ENCODE measurements at places on chromosomes 4 and X.

DNA sequence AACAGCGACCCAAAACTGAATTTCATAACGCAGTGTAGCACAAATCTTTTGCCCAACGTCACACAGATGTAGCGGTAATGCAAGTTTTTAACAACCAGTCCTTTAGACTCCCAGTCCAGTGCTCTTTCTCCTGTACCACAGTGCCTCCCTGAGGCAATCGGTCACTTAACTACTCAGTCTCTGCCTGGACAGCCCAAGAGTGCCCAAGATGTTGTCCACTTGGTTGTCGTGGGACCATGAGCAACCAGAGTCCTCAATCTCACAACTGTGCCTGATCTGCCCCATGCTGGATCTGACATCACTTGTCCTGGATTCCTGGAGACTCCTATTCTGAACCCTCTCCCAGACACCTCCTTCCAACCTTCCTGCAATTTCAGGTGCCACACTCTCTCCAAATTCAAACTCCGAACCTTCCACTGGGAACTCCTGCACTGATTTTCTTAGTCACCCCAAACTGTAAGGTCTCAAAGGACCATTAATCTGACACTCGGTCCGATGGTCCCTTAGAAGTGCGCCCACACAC, 702 bp downstream of the MMGT1 start:
- no peak for DNase-seq

GRCh38 chr4:14138106-14138505, 510.6 kb upstream of the BOD1L1 start:
- no peak for DNase-seq

GRCh38 chrX:66756717-66757116, 117.8 kb upstream of the EDA2R start:
- DNase-seq: no peak

DNA sequence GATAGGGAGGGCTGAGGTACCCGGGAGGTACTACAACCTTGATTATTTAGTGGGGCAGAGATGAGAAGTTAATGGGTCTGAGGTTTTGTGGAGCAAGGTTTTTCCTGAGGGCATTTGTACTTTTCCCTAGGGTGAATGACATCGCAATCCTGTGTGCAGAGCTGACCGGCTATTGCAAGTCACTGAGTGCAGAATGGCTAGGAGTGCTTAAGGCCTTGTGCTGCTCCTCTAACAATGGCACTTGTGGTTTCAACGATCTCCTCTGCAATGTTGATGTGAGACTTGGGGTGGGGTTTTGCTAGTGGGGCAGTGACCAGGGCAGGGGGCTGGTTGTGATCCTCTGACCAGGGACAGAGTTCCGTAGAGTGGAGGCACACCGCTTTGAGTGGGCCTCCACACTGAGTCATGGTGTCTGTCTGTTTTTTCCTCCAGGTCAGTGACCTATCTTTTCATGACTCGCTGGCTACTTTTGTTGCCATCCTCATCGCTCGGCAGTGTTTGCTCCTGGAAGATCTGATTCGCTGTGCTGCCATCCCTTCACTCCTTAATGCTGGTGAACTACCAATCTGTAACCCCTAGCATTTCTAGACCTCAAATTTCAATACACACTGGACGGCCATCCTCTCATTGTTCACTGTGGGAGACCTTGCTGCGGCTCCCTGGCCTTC, 9.9 kb downstream of the MED12 start:
- DNase-seq: no peak

- no peak for DNase-seq
Measured at GRCh38 chr4:74541667-74542066, 96.7 kb downstream of the AREG start.

DNA sequence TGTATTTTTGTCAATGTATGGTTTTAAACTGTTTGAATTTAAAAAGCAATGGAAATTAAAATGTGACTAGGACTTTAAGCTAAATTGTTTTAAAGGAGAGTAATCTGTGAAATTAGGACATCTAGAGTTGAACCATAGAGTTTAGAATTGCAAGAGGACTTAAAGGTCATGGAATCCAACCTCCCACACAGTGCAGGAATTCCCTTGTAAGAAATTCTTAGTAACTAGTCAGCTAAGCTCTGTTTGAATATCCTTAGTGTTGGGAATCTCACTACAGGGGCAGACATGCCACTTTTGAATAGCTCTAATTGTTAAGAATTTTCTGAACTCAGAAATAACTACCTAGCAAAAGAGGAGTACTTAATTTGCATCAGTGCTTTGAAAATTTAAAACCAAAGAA, 292.9 kb downstream of the IL1RAPL1 start:
- no peak for DNase-seq

- DNase-seq: no peak
Measured at GRCh38 chr4:71841336-71841735, 57.5 kb upstream of the GC start.
